Hindlimb muscle (tissue), 1 donor: ENCODE measurements at places on chromosomes 7 and 10. TPM values are rescaled to one million over a fixed set of nuclear protein-coding genes. Genes with fewer than 3 reads are reported as not detected.

The RGR gene
- polyA plus RNA-seq: 18.9 TPM

The TDRD1 gene
- 0.13 TPM for polyA plus RNA-seq

DNA sequence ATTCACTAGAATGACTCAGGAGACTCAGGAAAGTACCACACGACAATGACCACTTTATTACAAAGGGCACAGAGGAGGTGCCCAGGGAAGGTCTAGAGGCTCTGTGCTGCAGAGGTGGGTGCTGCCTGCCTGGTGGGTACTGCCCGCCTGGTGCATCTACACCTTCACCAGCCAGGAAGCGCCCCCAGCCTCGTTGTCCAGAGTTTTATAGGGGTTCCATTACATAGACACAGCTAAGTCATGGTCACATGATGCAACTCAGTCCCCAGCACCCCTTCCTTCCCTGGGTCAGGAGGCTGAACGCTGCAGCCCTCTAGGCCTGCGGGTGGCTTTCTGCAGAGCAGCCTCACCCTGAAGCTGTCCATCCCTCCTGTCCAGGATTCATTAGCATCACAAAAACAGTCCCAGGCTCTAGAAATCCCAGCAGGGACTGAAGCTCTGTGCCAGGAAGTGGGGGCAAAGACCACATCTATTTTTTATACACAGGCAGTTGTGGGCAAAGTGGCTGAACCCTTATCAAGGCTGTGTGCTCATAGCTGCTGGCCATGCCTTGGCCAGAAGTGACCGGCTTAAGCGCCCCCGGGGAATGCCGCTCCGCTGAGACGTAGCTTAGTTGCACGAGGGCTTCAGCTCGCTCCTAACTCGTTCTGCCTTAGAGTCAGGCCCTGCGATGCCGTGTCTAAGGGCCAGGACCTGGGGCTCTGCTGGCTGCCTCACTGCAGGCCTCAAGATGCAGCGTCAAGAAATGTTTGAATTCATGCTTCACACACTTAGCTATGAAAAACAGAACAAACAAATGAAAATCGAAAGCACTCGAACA is 219.0 kb downstream of the GLRX3 start:
- DNase-seq: no peak

- DNase-seq: no peak
These were observed 137.4 kb upstream of the PPIF start for GRCh38 chr10:79209831-79210230.

DNA sequence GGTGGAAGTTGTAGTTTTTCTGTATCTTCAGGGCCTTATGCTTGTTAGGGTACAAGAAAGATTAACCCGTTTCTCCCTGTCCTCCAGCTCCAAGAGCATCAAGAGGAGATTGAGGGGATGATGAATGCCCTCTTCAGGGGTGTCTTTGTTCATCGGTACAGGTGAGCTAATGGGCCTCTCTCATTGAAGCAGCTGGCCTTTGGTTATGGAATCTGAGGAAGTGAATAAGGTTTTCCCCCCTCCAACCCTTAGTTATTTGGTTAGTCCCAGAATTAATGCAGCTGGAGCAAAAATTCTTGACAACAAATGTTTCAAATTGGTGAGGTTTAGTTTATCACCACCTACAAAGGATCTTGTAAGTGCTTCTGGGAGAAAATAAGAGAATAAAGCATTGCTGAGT is 17.5 kb downstream of the STAG3 start:
- no peak for DNase-seq

DNA sequence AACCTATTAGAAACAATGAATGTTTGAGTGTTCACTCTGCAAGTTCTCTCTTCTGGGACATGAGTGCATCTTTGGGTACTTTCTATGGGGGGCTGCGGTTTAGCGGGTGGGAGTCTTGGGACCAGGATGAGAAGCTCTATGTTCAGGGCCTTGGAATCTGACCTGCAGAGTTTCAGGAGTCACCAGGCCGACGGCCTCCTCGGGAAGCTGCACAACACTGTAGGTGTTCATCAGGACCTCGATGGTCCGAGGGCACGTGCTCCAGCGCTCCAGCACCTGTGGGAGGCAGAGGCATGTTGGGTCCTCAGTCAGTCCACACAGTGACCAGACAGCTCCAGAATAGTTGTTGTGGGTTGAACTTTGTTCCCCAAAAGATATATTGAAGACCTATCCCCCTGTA is 8.9 kb upstream of the GBX1 start:
- DNase-seq: no peak

- DNase-seq: no peak
These were observed 95.0 kb downstream of the VPS50 start for GRCh38 chr7:93327006-93327633.

The CYP3A7 gene
- not detected for polyA plus RNA-seq

DNA sequence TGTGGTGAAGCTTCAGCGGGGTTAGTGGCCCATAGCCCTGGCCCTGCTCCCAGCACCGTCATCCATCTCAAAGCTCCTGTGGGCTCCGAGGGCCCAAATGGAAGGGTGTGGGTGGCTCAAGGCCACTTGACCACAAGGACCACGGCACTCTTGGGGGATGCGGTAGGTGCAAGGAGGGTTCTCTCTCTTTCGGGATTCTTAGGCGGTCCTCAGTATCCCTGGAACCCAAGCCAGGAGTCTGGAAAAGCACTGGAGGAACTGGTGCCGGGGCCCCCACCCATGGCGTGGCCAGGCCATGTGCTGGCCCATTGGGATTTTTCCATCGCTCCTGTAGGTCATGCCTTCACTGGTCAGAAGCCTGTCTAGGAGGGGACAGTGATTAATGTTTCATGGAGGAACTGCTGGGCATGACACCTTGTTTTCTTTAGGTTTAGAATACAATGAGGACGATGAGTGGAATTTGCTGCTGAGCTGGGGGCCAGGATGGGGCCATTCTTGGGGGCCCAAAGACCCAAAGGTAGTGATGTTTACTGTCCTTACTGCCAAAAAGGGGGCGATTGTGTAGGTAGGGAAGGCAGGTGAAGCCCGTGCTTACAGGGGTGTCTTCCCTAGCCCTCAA is 16.7 kb downstream of the AQP1 start:
- no peak for DNase-seq

The NFE2L3 gene
- 3.0 TPM for polyA plus RNA-seq

The STAG3 gene
- 25.7 TPM for polyA plus RNA-seq

- no peak for DNase-seq
These were observed 18.9 kb downstream of the BAG3 start for GRCh38 chr10:119669975-119670640.

GRCh38 chr10:14481752-14482151 is 151.0 kb upstream of the FRMD4A start:
- DNase-seq: no peak

The CFAP46 gene
- 0.12 TPM for polyA plus RNA-seq

The CWF19L1 gene
- 23.4 TPM for polyA plus RNA-seq

- no peak for DNase-seq
These were observed 138.9 kb downstream of the SH3PXD2A start for GRCh38 chr10:103716206-103717160.

GRCh38 chr10:80515511-80515910 is 22.2 kb upstream of the SH2D4B start:
- DNase-seq: no peak

DNA sequence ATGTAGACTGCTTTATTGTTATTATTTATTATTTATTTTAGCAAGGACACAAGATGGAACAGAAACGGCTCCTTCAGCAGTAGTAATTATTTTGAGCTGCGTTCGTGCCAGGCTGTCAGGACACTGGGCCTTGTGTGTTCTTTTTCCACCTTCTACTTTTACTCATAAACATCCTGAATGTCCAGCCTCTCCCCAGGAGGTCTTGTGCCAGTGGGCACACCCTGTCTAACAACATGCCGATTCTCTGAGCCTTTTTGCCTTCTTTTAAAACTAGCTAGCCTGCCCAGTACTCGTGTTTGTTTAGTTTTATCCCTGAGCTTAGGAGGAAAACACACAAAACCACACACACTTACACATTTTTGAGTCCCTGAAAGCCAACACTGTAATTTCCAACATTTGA is 1.2 kb downstream of the SCIN start:
- no peak for DNase-seq

DNA sequence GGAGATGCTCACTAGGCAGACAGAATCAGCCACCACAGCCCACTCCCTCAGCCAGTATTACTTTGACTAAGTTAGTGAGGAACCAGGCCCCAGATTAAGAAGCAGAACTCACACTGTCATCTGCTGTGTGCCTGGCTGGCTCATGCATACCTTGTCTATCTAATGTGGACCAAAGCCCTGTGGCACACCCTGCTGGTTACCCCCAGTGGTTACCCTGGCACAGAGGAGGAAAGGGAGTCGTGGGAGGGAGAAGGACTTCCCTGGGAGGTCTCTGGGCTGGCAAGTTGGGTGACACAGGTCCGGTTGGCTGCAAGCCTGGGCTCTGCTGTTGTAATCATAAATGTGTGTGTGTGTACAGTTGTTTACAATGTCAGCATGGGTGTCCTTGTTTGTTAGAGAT is 7.5 kb upstream of the SH2D4B start:
- DNase-seq: no peak

DNA sequence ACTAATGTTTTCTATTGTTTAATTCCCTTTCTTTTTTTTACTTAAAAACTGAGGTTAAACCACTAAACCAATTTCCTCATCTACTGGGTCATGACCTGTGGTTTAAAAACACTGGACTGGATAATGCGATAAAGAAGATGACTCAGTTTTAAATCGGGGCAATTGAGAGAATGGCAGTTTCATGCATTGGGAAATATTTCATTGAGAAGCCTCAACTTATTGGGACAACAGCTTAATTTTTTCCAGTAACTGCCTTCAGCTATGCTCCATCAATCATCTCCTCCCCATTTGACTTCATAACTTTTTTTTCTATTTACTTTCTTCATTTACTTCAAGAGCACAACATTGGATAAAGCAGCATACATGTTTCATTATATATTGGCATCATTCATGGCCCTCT is 61.8 kb upstream of the MET start:
- DNase-seq: no peak

The CYP2W1 gene
- 1.7 TPM for polyA plus RNA-seq

The RET gene
- 4.7 TPM for polyA plus RNA-seq

The PALD1 gene
- 22.7 TPM for polyA plus RNA-seq

DNA sequence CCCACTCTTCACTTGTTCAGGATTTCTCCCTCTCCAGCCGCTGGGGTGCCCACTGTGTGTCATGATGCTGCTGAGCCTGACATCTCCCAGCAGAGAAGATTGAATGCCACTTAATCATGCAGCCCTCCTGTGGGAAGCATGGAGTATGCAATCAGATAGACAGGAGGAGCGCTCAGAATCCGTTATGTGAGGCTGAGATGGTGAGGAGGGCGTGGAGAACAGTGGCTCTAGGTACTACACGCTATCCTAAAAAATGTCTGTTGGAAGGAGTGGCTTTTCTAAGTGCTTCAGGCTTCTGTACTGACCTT is 334.3 kb downstream of the LRMDA start:
- no peak for DNase-seq

GRCh38 chr10:29119374-29119773 is 169.5 kb upstream of the LYZL1 start:
- DNase-seq: no peak

- no peak for DNase-seq
These were observed 8.8 kb downstream of the DEPP1 start for GRCh38 chr10:44969854-44970253.

The OR2A5 gene
- not detected for polyA plus RNA-seq

- no peak for DNase-seq
These were observed 148.8 kb upstream of the NRP1 start for GRCh38 chr10:33483124-33483815.

- no peak for DNase-seq
These were observed 148.5 kb downstream of the PTPN20 start for GRCh38 chr10:47059606-47060311.

The ASNS gene
- 11.3 TPM for polyA plus RNA-seq

- no peak for DNase-seq
These were observed 59.0 kb downstream of the PRR15 start for GRCh38 chr7:29622335-29623265.

- no peak for DNase-seq
These were observed 54.9 kb upstream of the ANK3 start for GRCh38 chr10:60444494-60445064.

GRCh38 chr7:120919466-120919865 is 31.1 kb upstream of the ING3 start:
- no peak for DNase-seq

The MYL10 gene
- 9.0 TPM for polyA plus RNA-seq

DNA sequence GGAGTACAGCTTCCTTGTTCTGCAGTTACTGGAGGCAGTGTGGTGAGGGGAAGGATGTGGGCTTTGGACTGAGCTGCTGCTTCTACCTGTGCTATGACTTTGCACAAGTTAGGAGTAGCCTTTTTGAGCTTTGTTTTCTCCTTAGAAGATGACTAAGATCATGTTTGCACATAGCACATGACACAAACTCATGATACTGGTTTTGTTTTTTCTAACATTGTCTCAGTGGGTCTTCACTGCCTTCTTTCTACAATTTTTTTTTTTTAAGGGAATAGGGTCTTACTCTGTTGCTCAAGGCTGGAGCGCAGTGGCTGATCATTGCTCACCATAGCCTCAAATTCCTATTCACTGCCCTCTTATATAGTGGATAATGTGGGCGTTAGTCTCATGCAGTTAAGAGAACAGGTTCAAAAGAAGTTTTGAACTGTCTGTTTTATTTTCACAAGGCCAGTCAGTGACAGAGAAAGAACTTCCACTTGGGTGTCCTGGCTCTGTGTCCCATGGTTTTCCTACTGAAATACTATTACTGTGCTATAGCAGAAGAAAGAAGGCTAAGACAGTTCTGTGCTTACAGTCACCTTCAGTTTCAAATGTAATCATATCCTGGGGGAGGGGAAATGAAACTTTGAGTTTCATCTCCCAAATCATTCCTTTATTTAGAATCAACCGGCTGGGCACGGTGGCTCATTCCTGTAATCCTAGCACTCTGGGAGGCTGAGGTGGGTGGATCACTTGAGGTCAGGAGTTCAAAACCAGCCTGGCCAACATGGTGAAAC is 72.0 kb downstream of the KAT6B start:
- DNase-seq: no peak

DNA sequence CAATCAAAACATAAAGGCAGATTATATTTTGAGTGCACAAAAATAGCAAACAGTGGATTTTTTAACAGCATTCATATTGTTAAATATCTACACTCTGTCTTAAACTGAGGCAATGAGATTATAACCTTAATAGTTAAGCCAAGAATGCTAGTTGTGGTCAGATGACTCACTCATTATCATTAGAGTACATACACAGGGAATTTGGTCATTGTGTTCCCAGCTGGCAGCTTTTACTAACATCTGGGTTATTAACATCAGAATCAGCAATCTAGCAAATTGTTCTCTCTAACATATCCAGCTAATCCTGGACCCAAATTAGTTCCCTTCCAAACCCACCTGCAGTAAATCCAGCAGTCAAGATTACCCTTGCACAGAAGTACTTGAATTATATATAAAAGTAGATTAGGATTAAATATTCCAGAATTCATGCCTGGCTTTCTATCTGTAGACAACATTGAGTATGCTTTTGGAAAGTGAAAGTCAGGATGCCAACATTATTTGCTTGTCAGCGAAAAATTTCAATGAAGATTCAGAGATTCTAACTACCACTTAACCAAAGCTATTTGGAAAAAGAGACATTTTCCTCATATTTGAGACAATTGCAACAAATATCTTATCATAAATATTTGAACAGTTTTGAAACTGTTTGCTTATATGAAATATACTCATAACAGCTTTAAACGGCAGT is 1035.6 kb upstream of the PHF14 start:
- no peak for DNase-seq

GRCh38 chr10:49740346-49741107 is 21.6 kb downstream of the OGDHL start:
- no peak for DNase-seq
